ENCODE measurements at places on chromosomes 3 and 15.

- no peak for DNase-seq
Measured at GRCh38 chr3:60079076-60079475, 1029.3 kb upstream of the CFAP20DC start.

GRCh38 chr3:13204177-13204581 lies 130.9 kb upstream of the IQSEC1 start:
- DNase-seq = no peak

DNA sequence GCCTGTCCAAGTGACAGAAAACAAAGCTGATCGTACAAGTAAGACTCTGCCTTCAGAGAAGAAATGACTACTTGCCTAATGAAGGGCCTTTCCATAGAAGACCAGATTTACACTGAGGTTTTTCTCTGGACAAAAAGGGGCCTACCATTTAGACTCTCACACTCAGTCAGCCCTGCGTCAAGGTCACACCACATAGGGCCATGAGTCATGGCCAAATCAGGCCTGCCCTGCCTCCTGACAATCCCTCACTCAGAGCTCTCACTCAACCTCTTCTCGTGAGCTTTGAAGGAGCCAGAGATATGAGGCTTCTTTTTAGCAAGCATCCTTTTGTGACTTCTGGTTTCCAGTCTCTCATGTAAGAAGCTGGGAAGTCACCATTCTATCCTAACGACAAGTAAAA lies 68.1 kb upstream of the NMNAT3 start:
- no peak for DNase-seq

GRCh38 chr15:65595960-65596359 lies 15.0 kb downstream of the INTS14 start:
- no peak for DNase-seq

DNA sequence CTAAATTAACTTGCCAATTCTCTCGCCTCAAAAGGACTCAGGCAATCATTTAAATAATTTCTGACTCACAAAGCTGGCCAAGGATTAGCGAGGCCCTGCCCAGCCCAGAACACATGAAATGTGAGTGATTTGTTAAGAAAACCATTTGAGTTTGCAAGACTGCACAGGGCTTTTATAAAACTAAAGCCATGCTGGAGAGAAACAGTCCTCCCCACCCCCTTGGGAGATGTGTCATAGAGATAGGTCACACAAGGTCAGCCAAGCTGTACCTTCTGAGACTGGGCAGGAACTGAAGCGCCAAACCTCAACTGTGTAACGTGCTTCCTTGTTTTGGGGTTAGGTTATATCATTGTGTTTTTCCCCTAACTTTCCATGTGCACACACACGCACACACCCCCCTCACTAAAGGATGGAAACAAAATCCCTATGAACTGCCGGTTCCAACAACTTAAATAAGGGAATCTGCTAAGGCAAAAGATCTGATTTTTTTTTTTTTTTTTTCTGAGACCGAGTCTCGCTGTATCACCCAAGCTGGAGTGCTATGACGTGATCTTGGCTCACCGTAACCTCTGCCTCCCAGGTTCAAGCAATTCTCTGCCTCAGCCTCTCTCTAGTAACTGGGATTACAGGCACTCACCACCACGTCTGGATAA lies 8.1 kb downstream of the SPATA12 start:
- no peak for DNase-seq

- DNase-seq = no peak
Measured at GRCh38 chr3:162994165-162994564, 1497.6 kb downstream of the OTOL1 start.

Measured in NCI-H2081 (cell line).